Naive B cell (primary cell): ENCODE measurements at places on chromosomes 13 and 19.

DNA sequence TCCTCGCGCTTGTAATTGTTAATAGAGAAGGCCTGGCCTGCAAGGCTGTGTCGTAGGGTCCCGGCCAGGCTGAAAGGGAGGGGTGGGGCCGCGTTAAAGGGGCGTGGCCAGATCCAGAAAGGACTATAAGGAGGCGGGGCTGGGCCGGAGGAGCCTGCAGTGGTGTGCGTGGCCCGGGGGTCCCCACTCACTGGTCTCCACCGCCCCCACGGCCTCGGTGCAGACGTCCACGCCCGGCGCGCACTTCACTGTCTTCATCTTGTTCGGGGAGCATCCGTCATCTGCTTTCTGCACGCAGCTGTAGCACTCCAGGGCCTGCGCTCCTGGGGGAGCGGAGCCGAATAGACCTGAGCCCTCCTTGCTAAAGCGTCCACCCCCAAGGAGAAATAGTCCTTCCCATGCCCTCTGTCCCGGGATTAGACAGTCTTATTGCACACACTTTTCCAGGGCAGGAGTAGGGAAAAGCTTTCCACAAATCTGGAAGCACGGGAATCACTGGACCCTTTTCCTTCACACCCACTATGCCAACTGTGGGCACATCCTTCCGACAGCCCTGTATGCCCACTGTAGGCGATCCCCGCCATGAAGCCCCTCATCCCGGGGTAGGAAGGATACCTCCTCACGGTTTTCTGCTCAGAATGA, 1.2 kb downstream of the LYPD3 start:
- DNase-seq = no peak

DNA sequence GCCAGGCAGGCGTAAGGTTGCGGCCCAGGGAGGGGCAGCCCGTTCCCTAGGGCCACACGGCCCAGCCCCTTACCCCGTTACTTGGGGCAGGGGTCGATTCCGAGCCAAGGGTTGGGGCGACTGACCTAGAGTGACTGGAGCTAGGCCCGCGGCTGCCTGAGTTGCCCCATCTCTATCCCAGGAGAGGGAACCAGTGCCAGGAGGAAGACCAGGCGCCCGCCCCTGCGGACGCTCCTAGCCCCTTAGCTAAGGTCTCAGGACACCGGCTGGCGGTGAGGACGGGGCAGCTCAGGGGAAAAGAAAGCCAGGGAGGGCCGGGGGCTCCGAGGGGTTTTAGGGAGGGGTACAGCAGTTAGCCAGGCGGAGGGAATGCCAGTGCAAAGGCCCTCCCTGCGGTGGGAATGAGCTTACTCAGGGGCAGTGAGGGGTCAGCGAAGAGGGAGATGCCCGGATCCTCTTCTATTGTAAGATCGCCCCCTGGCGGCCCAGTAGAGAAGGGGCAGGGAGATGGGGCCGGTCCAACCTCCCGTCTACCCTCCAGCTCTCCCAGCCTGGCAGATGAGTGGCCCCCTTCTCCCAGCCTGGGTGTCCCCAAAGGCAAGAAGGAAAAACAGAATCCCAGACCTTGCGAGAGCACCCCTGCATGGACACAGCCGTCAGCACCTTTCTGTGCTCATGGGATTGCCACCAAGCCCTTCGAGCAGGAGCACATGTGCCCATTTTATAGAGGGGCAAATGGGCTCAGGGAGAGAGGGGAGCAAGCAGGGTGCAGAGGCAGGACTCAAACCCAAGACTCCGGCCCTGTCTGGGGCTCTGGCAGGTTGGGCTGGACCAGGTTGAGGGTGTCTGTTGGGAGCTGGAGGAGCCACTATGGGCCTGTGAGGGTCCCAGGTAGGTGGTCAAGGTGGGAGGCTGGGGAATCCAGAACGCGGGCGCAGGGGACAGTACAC, 16.3 kb downstream of the CILP2 start:
- DNase-seq = no peak

GRCh38 chr19:45100201-45100600, 7.2 kb downstream of the PPP1R37 start:
- DNase-seq = no peak

DNA sequence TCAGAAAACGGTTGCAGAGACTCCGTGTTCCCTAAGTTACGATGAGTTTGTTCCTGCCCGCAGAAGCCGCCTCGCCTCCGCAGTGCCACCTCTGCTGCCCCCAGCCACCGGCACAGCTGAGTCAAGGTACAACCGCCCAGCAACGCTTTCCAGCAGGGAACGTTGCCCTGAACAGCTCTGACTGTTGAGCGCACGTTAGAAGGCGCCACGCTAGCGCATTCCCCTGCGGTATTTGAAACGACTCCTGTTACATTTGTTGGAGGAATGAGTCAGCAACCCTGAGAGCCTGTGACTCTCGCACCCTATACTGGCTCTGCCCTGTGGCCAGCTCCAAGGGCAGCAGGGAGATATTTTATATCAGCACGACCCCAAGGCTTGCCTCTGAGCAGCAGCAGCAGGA, 302.8 kb downstream of the TEX29 start:
- no peak for DNase-seq

GRCh38 chr19:7230826-7231225, 63.4 kb downstream of the INSR start:
- DNase-seq = no peak

- peak; percentile 86 for DNase-seq
Measured at GRCh38 chr19:40687525-40688016, 2.9 kb downstream of the NUMBL start.

GRCh38 chr19:33649627-33650305, 28.0 kb downstream of the CHST8 start:
- DNase-seq = no peak

- DNase-seq = no peak
Measured at GRCh38 chr13:60411983-60412382, 15.0 kb downstream of the TDRD3 start.

- no peak for DNase-seq
Measured at GRCh38 chr19:6925386-6925785, 38.0 kb downstream of the ADGRE1 start.

- DNase-seq = no peak
Measured at GRCh38 chr13:31950111-31950815, 81.3 kb upstream of the FRY start.

GRCh38 chr19:47897861-47898260, 11.7 kb upstream of the SULT2A1 start:
- no peak for DNase-seq

- no peak for DNase-seq
Measured at GRCh38 chr19:22620401-22620800, 13.7 kb upstream of the ZNF492 start.

DNA sequence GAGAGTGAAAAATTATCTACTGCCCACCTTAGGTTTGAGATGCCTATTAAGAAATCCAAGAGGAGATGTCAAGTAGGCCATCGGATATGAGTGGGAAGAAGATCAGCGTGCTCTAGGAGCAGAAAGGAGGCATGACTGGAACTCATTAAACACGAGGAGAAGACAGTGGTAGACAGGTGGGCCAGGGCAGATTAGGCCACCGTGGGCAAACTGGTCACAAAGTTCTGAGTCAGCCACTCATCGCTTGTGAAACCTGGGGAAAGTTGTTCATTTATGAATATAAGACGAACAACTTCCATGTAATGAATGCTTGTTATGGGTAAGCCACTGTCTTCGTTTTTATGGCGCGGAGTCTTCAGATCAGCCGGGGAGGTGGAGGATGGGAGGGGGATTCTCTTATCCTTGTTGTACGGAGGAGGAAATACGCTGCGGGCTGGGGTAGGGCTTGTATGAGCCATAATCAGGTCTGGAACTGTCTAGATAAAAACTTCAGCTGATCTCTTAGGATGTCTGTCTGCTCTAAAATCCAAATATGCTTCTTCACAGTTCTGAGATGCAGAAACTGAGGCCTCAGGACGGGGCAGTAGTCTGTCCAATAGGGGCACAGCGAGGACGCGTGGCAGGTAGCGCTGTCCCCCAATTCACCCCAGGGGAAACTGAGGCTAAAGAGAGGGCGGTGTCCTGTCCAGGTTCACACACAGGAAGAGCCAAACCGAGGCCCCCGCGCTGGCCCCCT, 1.1 kb upstream of the ZNF444 start:
- DNase-seq = no peak

DNA sequence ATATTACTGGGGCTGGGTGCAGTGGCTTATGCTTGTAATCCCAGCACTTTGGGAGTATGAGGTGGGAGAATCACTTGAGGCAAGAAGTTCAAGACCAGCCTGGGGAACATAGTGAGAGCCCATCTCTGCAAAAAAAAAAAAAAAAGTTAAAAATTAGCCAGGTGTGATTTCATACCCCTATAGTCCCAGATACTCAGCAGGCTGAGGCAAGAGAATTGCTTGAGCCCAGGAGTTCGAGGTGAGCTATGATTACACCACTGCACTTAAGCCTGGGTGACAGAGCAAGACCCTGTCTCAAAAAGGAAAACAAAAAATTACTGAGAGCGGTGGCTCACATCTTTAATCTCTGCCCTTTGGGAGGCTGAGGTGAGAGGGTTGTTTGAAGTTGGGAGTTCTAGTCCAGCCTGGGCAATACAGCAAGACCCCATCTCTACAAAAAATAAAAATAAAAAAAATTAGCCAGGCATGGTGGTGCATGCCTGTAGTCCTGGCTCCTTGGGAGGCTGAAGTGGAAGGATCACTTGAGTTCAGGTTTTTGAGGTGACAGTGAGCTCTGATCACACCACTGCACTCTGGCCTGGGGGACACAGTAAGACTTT, 87.5 kb downstream of the ZMYM2 start:
- DNase-seq = no peak

GRCh38 chr13:95494082-95494681, 58.3 kb upstream of the CLDN10 start:
- peak; percentile 6 for DNase-seq

DNA sequence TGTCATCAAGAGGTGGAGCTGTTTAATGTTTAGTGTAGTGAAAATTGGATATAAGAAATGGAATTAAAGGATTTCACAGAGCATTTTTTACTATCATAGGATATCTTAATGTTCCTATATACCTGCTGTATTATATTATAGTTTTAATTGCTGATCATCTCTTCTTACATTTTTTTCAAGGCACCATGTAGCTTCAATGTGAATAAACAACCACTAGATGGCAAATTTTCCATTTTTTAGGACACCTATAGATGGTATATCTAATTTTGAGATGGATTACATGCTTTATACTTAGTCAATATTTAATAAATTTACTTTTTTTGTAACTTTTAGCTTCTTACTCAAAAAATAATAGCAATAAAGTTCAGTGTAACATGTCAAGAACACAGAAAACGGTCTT, 9.0 kb upstream of the ATXN8OS start:
- no peak for DNase-seq

GRCh38 chr13:97879646-97880310, 73.7 kb upstream of the IPO5 start:
- no peak for DNase-seq
